ENCODE measurements at places on chromosomes 16 and 17.

DNA sequence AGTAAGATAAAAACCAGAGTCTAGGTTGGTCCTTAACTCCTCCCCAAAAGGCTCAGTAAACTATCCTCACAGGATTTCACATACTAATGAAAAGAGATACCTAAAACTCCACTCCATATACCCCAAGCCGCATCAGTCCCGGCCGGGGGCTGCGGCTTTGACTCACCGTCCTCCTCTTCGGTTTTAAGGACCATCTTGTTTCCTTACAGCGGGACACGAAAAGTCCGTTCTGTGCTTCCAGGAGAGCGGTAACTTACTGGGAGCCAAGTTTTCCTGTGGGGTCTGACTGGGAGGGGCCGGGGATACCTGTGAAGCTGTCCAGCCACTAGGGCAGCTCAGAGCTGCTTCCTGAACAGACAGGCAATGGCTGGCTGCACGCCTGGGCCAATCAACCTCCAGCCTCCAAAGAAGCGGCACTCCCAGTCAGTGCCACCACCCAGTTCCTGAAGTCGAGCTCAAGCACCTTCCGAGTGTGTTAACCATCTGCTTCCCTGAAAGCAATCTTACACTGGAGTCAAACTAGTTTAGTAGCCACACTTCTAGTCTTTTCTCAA is 45.5 kb downstream of the CYTH1 start:
- DNase-seq = peak; percentile 40

DNA sequence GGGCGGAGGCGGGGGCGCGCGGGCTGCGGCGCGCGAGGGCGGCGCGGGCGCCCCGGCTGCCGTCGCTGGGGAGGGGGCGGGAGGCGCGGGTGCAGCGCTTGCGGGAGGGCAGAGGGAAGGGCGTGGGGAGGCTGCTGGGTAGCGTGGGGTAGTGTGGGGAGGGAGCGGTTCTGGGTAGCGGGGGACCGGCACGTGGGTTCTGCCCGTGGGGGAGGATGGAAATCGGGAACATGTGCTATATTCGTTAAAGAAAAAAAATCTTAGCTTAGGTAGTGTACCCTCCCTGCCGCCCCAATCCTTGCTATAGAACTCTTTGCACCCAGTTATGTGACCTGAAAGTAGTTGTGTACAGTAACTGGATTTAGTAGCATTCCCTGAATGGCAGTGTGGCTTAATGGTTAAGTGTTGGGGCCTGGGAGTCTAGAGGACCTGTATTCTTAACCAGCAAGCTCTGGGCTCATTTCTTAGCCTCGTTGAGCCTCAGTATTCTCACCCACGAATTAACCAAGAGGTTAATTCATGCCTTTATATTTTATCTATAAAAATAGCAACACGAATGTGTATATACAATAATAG is 646 bp downstream of the RABEP1 start:
- DNase-seq = peak; percentile 65

- DNase-seq = no peak
Observed at GRCh38 chr17:8488901-8489300, 53.2 kb downstream of the NDEL1 start.

GRCh38 chr17:69575346-69575761 is 160.9 kb downstream of the MAP2K6 start:
- no peak for DNase-seq

DNA sequence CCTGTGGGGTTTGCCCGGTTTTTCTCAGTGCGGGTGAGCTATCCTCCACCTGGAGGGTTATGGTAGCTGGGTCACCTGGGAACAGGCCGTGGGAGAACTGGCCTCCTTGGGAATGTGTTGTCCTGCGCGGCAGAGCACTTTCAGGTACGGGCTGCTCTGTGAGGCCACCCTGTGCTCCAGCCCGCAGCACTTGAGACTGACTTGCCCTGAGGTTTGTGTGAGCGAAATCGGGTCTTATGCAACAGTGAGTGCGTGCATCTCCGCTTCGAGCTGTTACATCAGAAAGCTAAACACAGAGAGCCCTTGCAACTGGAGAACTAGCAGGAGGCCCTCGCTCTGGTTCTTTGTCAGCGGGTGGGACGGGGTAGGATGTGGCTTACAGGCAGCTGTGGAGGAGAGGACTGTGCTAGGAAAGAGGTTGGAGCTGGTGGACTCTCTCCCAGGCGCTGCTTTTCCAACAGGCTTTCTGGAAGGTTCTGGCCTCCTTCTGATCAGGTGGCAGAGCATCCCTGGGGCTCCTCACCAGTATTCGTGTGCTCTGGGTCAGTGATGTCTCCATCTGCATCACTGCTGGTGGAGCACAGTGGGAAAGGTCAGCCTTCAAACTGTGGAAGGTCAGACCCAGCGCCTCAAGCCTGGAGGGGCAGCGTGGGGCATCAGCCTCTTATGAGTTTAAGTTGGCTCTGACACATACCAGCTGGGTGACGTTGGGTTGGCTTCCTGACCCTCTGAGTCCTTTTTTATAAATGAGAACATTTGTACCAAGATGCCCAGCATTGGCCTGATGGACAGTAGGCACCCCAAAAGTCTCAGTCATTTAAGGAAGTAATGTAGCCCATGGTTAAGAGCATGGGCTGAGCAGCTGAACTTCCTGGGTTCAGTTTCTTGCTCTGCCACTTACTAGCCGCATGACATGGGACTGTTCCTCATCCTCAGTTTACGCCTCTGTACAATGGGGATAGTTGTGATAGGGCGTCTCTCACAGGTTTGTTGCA is 76.3 kb downstream of the KSR1 start:
- DNase-seq = no peak

Measured in activated CD4-positive, alpha-beta T cell treated with anti-CD3 and anti-CD28 coated beads for 4 hours (primary cell).